ENCODE measurements at places on chromosomes 5 and 9. TPM values are rescaled to one million over a fixed set of nuclear protein-coding genes. Genes with fewer than 3 reads are reported as not detected.

- DNase-seq, result no peak
Observed at GRCh38 chr5:165057145-165057544, 1551.7 kb downstream of the MAT2B start.

GRCh38 chr5:33507426-33507825, 66.7 kb downstream of the TARS1 start:
- no peak for DNase-seq

GRCh38 chr5:144332265-144332664, 161.6 kb downstream of the KCTD16 start:
- DNase-seq, result no peak

GRCh38 chr9:133604214-133604613, 5.0 kb downstream of the FAM163B start:
- DNase-seq, result peak; percentile 59

- DNase-seq, result no peak
Observed at GRCh38 chr5:158813275-158813674, 286.4 kb downstream of the EBF1 start.

GRCh38 chr9:129373361-129373760, 195.3 kb upstream of the IER5L start:
- DNase-seq, result no peak

DNA sequence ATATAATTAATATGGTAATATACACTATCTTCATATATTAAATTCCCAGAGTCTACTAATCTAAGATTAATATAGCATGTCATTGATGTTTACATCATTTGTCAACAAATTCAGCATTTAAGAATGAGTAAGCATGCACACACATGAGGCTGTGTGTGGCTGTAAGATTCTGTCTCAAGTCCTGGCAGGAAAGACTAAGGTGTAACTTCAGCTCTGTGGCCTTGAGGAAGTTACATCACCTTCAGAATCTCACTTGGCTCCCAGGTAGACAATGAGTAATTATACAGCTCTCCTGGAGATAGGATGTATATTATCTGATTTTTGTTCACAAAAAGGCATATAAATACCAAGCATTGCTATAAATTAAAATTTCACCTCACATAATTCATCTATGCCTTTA, 119.4 kb upstream of the IQGAP2 start:
- DNase-seq, result no peak

DNA sequence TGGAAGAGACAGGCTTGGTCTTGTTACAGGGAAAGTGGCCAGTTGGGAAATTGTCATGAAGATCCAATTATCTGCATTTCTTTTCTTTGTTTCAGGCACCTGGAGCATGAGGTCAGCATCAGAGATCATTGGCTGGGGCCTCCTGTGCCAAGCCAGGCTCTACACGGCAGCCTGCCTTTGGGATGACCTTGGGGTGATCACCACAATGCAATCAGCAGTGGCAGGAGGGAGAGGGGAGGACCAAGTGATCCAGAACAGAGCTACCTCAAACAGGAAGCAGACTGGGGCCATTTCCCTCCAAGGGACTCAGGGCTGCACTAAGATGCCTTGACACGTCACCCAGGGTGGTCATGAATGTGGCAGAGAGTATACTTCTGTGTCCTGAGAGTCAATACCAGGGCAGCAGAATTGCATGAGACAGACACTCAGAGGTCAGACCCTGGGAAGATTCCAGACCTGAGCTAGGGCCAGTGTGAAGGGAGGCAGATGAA, 8.9 kb downstream of the SMIM23 start:
- DNase-seq, result no peak

DNA sequence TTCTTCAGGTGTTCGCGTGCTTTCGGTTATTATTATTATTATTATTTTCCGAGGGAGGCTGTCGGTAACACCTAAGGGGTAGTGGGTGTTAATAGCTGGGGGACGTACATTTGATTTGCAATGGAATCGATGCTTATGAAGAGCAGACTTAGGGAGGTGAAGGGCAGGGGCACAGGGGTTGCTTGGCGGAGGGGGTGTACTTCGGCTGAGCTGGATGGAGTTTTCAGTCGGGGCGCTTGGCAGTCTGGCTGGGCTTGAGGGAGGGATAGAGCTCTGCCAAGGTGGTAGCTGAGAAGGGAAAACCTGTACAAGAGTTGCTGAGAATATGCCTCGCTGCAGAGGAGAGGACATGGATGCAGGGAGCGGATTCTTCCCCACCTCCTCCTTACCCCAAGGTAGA, 617 bp upstream of the PTPRD start:
- no peak for DNase-seq

GRCh38 chr5:68368311-68369022, 152.9 kb downstream of the PIK3R1 start:
- peak; percentile 25 for DNase-seq

GRCh38 chr9:108161503-108161902, 671.9 kb upstream of the KLF4 start:
- no peak for DNase-seq

HMGXB3 gene
- 27.2 TPM for total RNA-seq

GRCh38 chr5:14463629-14464028, 118.0 kb upstream of the OTULINL start:
- DNase-seq, result no peak

DNA sequence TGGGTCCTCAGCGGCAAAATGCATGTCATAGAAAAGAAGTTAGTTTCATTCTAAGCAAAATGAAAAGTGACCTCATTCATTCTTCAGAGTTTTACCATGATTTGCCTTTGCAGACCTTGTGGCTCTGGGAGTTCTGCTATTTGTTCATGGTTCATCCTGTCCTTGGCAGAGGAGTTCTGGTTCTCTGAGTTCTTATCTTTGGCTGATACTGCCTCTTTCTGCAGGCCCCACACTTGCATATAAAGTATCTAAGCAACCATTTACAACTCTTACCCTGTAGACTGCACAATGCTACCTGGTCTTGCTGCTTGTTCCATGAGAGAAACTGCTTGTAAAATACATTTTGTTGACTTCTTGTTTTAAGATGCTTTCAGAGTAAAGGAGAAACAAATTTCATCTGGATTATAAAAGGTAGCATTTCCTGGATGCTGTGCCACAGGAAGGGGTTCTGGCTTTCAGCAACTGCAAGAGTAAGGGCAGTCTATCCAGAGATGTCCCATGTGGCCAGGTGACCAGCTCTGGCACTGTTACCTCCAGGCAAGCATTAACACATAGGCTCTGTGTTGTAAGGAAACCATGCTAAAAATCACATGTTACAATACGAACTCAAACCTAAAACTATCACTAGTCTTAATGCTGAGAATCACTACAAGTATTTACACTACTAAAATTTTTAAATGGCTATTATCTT, 513.2 kb downstream of the SPOCK1 start:
- DNase-seq, result no peak

GRCh38 chr9:102950346-102950745, 44.8 kb upstream of the CYLC2 start:
- no peak for DNase-seq

NPR3 gene
- total RNA-seq, result 0.05 TPM

DNA sequence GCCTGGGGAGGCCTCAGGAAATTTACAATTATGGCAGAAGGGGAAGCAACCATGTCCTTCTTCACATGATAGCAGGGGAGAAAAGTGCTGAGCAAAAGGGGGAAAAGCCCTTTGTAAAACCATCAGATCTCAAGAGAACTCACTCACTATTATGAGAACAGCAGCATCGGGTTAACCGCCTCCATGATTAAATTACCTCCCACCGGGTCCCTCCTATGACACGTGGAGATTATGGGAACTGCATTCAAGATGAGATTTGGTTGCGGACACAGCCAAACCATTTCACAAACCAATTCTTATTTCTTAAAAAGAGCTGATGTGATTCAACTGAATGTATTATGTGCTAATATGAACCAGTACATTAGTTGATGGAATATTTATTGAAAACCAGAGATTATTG, 63.9 kb downstream of the PARP8 start:
- DNase-seq, result no peak

Measured in activated CD4-positive, alpha-beta T cell treated with anti-CD3 and anti-CD28 coated beads for 36 hours (primary cell).